ENCODE measurements at places on chromosomes 13 and 19.

DNA sequence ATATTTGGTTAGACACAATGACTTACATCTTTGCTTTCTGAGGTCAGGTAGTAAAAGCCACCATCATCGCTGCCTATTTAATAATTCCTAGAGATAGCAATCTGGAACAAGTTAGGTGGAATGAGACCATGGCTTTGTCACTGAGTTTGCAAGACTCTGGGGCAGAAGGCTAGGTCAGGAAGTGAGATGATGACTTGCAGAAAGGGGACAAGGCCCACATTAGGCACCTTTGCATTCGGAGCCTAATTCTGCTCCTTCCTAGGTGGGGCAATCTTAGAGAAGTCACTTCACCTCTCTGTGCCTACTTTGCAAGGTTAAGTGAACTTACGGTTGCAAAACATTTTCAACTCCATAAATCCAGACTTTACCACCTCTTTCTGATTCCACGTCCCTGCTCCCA lies 10.3 kb downstream of the EDDM13 start:
- H3K27ac ChIP-seq, result no peak overlapping the region
- no peaks in the 10 kb centered on the region for H3K36me3 ChIP-seq
- DNase-seq, result no peak
- no peaks in the 10 kb centered on the region for H3K27me3 ChIP-seq

- no peak for DNase-seq
- H3K4me1 ChIP-seq, result no peaks in the 10 kb centered on the region
- H3K4me3 ChIP-seq, result no peak overlapping the region
- H3K27ac ChIP-seq, result no peak overlapping the region
- H3K27me3 ChIP-seq, result no peaks in the 10 kb centered on the region
- H3K36me3 ChIP-seq, result no peaks in the 10 kb centered on the region
These were observed 221.3 kb upstream of the SLITRK6 start for GRCh38 chr13:86020351-86021002.

DNA sequence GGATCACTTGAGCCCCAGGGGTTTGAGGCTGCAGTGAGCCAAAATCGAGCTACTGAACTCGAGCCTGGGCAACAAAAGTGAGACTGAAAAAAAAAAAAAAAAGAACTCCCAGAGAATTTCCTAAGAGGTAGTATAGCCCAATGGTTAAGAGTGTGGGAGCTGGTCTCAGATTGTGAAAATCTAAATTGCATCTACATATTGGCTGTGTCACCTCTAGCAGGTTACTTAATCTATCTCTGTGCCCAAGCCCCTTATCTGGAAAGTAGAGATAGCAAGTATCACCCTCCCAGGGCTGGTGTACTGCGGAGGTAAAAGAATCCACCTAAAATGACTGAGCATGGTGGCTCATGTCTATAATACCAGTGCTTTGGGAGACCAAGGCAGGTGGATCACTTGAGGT lies 3.7 kb upstream of the PLAUR start:
- no peak overlapping the region for H3K27ac ChIP-seq
- H3K36me3 ChIP-seq, result no peaks in the 10 kb centered on the region

- no peak for DNase-seq
- H3K27me3 ChIP-seq, result peaks cover 4% of the 10 kb centered on the region
- no peaks in the 10 kb centered on the region for H3K4me1 ChIP-seq
- no peaks in the 10 kb centered on the region for H3K36me3 ChIP-seq
- H3K27ac ChIP-seq, result no peak overlapping the region
- H3K4me3 ChIP-seq, result no peak overlapping the region
These were observed 36.8 kb downstream of the SERP2 start for GRCh38 chr13:44410328-44410859.

DNA sequence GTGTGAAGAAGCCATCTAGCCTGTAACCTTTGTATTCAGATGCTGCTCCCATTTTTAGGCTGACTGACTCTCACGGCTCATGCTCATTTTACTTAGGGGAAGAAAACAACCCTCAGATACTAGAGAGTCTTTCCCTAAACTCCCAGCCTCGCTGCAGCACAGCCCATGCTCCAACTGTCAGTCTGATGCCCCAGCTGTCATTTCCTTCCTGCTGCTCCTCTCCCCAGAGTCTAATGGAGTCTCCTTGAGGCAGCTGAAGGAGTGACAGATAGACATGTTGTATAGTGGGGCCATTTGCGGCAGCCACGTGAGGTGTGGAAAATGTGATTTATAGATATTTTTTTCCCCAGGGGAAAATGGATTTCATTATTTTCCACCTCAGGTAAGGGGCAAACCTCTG lies 59.2 kb upstream of the OLFM4 start:
- no peak overlapping the region for H3K27ac ChIP-seq
- DNase-seq, result no peak
- H3K36me3 ChIP-seq, result no peaks in the 10 kb centered on the region
- peaks cover 3% of the 10 kb centered on the region for H3K27me3 ChIP-seq
- no peak overlapping the region for H3K4me3 ChIP-seq

GRCh38 chr19:2783781-2784145 lies 690 bp upstream of the SGTA start:
- H3K36me3 ChIP-seq, result peaks cover 13% of the 10 kb centered on the region
- H3K27me3 ChIP-seq, result no peaks in the 10 kb centered on the region
- peak overlapping the region; percentile 88 for H3K4me3 ChIP-seq
- no peak for DNase-seq

- H3K27ac ChIP-seq, result peak overlapping the region; percentile 79
- peaks cover 49% of the 10 kb centered on the region for H3K4me1 ChIP-seq
- peak overlapping the region; percentile 43 for H3K4me3 ChIP-seq
- DNase-seq, result peak; percentile 55
- no peaks in the 10 kb centered on the region for H3K36me3 ChIP-seq
- peaks cover 23% of the 10 kb centered on the region for H3K27me3 ChIP-seq
These were observed 58.0 kb downstream of the MAP4K1 start for GRCh38 chr19:38559428-38560401.

- no peaks in the 10 kb centered on the region for H3K27me3 ChIP-seq
- no peak for DNase-seq
- no peak overlapping the region for H3K27ac ChIP-seq
- H3K4me3 ChIP-seq, result no peak overlapping the region
- no peaks in the 10 kb centered on the region for H3K36me3 ChIP-seq
These were observed 16.8 kb downstream of the MBD3L2B start for GRCh38 chr19:7004313-7004931.

DNA sequence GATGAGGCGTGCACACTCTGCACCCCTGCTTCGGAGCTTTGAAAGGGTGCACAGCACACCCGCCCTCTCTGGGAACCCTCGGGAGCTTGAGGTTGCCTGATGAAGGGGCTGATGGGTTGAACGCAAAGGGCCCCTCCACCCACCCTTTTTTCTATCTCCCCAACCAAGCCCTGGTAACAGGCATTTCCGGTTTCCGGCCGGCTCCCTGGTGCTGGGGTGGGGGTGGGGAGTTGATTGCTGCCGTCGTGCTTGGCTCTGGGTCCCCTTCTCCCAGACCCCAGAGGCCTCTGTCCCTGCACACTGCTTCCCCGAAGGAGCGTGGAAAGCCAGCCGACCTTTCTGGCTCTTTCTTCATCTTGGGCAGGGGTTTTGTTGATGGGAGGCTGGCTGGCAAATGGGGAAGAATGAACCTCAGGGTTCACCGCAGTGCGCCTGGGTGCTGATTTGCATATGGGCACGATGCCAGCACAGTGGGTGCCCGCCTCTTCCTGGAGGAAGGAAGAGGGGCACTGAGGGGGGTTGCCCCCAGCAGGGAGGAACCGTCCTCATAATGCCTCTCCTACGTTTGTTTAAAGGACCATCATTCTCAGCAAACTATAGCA lies 29.1 kb downstream of the VAV1 start:
- peaks cover 53% of the 10 kb centered on the region for H3K36me3 ChIP-seq
- peaks cover 60% of the 10 kb centered on the region for H3K4me1 ChIP-seq
- H3K27ac ChIP-seq, result peak overlapping the region; percentile 97
- DNase-seq, result peak; percentile 91
